ENCODE measurements at places on chromosomes 16 and 17. TPM values are rescaled to one million over a fixed set of nuclear protein-coding genes. Genes with fewer than 3 reads are reported as not detected.

Gene G6PC1
- total RNA-seq: not detected

DNA sequence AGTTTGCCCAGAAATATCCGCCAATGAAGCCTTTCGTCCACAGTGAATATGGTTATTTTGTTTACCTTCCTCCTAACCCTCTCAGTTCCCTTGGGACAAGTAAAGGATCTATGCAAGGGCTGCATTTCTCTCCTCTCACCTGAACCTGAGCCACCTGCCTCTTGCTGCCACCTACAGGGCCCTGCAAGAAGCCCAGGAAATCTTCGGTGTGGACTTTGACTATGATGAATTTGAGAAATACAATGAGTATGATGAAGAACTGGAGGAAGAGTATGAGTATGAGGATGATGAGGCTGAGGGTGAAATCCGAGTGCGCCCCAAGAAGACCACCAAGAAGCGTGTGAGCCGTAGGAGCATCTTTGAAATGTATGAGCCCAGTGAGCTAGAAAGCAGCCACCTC is 14.0 kb downstream of the SUPT6H start:
- no peak for DNase-seq

DNA sequence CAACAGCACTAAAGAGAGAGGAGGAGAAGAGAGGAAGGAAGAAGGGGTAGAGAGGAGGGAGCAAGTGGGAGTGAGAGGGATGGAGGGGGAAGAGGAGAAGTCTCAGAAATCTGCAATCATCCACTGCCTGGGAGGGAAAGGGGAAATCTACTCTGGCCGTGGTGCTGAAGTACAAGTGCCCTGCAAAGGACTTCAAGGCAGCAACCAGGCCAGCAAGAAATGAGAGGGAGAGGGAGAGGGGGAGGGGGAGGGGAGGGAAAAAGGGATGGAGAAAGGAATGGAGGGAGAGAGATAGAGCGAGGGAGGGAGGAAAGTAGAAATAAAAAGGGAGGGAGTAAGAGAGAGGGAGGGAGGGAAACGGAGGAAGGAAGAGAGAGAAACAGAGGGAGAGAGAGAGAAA is 130.8 kb upstream of the EEF2KMT start:
- DNase-seq: no peak

- no peak for DNase-seq
These were observed 2.9 kb downstream of the WFIKKN2 start for GRCh38 chr17:50837980-50838954.

DNA sequence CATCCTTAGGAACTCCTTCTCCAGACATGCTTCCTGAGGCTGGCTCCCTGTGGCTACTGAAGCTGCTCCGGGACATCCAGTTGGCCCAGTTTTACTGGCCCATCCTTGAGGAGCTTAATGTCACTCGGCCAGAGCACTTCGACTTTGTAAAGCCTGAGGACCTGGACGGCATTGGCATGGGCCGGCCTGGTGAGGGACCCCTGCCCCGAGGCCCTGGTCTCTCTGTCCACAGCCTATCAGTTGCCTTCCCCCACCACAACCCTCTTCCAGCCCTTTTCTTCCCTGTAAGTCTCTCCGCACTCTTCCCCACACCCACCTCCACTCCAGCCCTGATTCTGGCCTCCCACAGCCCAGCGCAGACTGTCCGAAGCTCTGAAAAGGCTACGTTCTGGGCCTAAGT is 2.0 kb downstream of the TNK1 start:
- no peak for DNase-seq

DNA sequence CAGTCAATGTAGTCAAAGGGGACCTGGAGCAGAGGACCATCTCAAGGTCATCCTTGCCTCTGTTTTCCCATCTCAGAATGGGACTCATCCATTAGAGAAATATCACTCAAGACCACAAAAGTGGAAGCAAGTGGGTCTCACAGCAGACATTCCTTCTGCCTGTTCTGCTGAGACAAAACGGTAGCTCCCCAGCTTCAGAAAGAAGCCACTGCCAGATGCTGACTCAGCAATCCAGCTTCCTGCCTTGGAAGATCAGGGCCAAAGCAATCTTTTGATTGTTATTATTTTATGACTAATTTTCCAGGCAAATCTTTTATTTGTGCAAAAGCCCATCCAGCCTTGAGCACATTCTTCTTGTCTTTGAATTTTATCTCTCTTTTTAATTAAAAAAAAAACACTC is 86.8 kb downstream of the CCT6B start:
- DNase-seq: no peak

- DNase-seq: peak; percentile 70
These were observed 475.9 kb upstream of the CCL2 start for GRCh38 chr17:33779234-33779591.

DNA sequence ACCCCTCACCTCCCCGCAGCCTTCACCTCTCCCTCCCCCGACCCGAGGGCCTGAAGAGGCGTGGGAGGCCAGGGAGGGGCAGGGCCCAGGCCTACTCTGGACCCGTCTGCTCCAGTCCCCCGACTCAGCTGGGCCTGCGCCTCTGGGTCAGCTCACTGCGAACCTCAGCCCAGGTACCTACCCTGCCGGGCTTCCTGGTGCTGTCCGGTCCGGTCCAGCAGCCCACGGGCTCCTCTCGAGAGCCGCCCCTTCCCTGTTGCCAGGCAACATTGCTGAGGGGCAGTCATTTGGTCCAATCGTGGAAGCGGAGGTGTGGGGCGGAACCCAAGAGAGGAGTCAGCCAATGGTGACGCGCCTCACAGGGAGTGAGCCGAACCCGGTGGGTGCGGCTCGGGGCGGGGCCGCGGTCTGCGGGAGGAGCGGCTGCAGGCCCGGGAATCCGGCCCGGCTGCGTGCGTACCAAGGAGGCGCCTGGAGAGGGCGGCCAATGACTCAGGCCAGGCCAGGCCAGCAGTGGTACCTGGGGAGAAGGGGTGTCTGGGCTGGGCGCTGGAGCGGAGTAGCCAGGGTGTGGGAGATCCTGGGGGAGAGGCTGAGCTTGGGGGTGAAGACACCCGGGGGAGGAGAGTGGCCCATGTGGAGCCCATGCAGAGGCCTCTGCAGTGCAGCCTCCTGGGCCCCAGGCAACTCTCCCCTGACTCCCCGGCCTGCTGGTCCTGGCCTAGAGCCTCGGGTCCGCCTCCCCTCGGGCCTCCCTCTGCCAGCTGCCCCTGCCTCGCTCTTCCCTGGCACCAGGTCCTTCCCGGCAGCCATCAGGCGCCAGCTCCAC is at the start of gene MEAK7:
TSS of gene MEAK7 (minus strand) at position 240 of the 829 bp plus-strand sequence. CDS start 6,573 bp downstream, outside the sequence.
- DNase-seq: peak; percentile 100
